ENCODE measurements at places on chromosomes 4 and X. TPM values are rescaled to one million over a fixed set of nuclear protein-coding genes. Genes with fewer than 3 reads are reported as not detected.

The TMSB15A gene
- not detected for total RNA-seq

DNA sequence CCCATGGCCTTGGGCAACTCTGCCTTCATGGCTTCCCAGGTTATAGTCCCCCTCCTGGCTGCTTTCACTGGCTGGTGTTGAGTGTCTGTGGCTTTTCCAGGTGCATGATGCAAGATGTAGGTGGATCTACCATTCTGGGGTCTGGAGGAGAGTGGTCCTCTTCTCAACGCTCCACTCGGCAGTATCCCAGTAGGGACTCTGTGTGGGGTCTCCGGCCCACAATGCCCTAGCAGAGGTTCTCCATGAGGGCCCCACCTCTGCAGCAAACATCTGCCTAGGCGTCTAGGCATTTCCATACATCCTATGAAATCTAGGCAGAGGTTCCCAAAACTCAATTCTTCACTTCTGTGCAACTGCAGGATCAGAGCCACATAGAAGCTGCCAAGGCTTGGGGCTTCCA lies 763.4 kb upstream of the EPHA5 start:
- DNase-seq: no peak

DNA sequence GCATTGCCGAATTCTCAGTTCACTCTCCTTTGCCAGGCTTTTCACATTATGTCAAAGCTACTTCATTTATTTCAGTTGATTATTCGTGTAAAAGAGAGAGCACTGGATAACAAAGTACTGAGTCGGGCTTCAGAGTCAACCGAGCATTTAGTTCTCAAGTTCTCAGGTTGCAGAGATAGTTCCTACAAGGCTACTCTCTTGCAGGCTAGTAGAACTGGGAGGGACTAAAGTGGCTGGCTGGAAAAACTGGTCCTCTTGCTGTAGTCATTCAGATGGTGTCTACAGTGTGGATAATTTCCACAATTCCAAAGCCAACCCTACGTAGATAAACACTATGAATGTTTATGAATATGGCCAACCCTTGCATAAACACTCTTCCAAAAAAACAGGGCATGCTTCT lies 4.6 kb upstream of the CCNG2 start:
- DNase-seq: no peak

The AWAT2 gene
- not detected for total RNA-seq

- no peak for DNase-seq
These were observed 26.3 kb upstream of the ARMCX2 start for GRCh38 chrX:101685923-101686322.

DNA sequence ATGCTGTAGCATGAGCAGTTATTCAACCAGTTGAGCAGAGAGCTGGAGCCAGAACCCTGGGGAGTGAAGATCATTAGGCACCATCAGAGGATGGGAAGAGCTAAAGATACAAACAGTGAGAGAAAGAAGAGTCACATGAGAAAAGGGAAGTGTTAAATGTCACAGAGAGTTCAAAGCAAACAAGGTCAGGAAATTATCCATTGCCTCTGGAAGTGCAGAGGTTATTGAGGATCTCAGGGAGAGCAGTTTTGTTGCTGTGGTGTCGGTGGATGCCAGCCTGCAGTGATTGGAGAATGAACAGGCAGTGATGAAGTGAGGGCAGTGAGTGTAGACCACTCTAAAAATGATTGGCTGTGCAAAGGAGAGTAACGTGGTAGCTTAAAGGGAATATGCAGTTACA lies 17.7 kb downstream of the SPARCL1 start:
- DNase-seq: no peak

The MAGEB2 gene
- not detected for total RNA-seq

GRCh38 chr4:12359420-12359819 lies 930.7 kb upstream of the HS3ST1 start:
- DNase-seq: no peak

DNA sequence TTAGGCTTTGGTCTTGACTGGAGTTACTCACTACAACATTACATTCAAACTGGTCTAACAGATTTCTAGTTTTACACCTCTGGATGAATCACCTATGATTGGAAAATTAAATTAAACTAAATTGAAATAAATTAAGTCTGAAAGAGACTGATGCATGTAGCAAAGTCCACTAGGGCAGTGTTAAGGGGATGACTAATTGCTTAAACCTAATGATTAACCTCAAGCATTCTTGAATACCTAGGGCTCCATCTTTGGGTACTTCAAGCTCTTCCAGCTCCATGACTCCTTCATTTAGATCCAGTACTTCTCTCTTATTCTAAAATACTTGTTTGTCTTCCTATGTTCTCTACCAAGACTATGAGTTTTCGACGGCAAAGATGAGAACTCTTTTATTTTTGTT lies 86.8 kb downstream of the SH2D1A start:
- no peak for DNase-seq

The AGTR2 gene
- total RNA-seq: not detected

The DCAF12L1 gene
- total RNA-seq: not detected

- DNase-seq: no peak
These were observed 108.5 kb downstream of the ADGRA3 start for GRCh38 chr4:22407361-22407760.

DNA sequence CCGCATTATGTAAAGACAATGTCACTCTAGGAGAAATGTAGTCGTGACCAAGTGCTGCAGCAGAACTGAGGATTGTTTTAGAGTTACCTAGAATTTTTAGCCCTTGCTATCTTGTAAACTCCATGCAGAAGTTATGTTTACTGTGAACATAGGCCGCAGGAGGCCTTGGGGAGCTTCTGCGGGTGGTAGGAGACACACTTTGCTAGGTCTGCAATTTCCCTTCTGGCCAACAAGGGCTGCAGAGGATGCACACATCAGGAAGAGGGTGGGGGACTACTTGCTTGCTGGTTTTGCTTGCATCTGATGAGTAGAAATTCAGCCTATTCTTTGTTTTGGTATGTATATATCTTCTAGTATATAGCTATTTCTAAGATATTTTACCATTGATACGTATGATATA lies 23.1 kb downstream of the BANK1 start:
- no peak for DNase-seq

GRCh38 chrX:115067812-115068211 lies 50.4 kb upstream of the IL13RA2 start:
- no peak for DNase-seq

DNA sequence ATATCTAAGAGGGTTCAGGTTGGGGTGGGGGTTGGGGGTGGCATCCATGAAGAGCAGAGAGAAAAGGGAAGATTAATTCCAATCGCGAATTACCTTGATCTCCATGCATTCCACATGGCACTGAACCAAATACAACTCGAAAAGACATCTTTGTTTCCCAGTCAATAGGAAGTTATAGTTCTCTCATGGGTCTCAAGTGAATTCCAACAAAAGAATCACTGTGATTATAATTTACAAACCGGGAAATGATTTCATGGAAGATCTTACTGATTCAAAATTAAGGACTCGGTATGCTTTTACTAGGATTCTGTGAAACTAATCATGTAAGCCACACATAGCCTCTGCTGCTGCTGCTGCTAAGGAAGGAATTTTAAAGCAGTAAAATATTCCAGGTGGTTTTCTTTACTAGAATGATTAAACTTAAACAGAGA lies 26.6 kb upstream of the AMELX start:
- DNase-seq: no peak

GRCh38 chr4:7654550-7655445 lies 220.1 kb upstream of the PSAPL1 start:
- no peak for DNase-seq

The TBX22 gene
- total RNA-seq: not detected

GRCh38 chrX:920234-920799 lies 289.7 kb downstream of the SHOX start:
- no peak for DNase-seq

GRCh38 chr4:184588893-184589292 lies 60.4 kb downstream of the CASP3 start:
- no peak for DNase-seq

- no peak for DNase-seq
These were observed 7.0 kb downstream of the CD38 start for GRCh38 chr4:15784959-15785634.

DNA sequence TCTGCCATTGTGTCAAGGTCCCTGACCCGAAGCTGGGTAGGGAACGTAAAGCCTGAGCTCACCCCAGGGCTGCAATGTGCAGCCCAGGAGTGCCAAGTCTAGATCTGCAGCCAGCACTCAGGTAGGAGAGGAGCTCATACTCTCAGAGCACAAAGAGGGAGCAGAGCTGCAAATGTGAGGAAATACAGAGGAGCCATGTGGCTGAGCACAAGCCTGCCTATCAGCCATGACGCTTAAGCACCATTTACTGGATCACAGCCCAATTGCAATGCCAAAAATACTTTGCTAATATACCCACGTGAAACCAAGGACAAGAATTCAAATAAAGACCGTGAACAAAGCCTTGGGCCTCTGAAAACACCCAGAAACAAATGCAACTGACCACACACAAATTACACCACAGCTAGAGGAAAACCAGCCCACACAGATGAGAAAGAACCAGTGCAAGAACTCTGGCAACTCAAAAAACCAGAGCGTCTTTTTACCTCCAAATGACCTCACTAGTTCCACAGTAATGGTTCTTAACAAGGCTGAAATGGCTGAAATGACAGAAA lies 69.0 kb upstream of the HPF1 start:
- no peak for DNase-seq

The CLDN34 gene
- not detected for total RNA-seq

DNA sequence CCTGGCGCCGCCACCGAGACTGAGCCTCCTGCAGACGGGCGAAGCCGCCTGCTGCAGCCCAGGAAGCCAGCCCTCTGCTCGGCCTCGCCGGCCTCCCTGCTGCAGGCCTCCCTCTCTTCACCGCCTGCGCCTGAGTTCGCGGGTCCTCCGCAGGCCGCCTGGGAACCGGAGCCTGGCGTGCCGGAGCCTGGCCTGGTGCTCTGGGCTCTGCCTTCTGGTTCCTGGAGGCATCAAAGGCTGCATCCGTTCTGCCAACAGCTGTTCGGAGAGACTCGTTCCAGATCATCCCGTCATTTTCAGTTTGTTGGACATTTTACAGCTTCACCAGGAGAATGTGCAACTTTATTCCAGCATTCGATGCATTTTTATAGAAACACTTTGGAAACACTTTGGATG lies 178.0 kb downstream of the DCLK2 start:
- no peak for DNase-seq

The ZCCHC18 gene
- 1.6 TPM for total RNA-seq

The PLXNA3 gene
- 49.3 TPM for total RNA-seq

GRCh38 chr4:120971884-120972283 lies 49.4 kb upstream of the PRDM5 start:
- no peak for DNase-seq

GRCh38 chr4:165085946-165086345 lies 26.7 kb downstream of the TMEM192 start:
- no peak for DNase-seq

The RTL3 gene
- total RNA-seq: not detected

The TAF7L gene
- total RNA-seq: not detected

DNA sequence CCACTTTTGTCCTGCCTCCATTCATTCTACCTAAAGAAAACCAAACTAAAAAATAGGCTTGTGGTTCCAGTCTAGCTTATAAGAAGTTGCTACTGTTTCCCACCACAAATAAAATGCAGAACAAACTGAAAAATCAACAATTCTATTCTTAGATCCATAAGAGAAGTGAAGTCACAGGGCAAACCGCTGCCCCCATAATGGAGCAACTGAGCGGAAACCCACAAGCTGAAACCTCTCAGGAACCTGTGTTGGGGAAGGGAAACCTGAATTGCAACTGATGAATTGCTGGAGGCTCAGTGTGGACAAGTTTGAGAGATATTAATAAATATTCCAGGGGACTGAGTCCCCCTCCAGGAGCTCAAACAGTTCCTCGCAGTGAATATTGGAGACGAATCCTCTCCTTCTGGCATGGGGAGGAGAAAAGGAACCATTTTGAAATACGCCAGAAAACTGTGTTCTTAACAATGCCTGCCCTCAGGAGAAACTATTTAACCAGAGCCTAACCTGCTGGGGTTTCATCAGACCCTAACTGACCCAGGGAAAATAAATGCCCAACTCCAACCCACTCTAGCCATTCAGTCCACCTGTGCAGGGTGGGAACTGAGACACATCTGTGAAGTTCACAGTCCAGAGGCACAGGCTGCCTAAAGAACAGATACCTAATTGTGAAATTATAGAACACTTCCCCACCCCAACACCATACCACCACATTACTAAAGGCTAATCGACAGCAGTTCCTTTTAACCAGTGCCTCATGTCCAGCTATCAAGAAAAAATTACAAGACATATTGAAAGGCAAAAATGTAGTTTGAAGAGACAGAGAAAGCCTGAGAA lies 22.8 kb upstream of the SH3RF1 start:
- DNase-seq: no peak

DNA sequence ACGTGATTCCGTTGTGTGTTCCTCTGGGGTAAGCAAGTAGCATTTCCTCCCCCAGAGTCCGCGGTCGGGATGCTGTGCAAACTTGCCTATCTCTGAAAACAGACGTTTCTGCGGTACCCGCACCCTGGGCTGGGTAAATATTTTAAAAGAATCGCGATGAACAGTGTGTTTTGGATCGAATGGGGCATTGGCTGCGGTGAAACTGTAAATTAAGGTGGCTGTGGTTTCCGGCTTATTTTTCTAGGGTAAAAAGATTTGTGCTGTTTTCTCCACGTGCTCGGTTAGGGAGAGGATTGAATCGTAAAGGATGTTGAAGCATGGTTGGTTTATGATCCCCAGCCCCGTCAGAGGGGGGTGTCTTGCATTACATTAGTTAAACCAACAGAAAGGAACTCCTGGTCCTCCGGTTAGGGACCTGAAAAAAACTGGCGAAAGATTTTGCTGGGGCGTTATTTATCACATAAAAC lies 1.2 kb downstream of the HHIP start:
- peak; percentile 29 for DNase-seq

GRCh38 chrX:68894513-68895340 lies 65.9 kb downstream of the EFNB1 start:
- DNase-seq: peak; percentile 15

GRCh38 chr4:108355902-108356535 lies 187.3 kb upstream of the LEF1 start:
- DNase-seq: no peak

The CT45A1 gene
- total RNA-seq: not detected

The NAT8L gene
- total RNA-seq: 0.10 TPM

- DNase-seq: no peak
These were observed 19.4 kb downstream of the GABRA2 start for GRCh38 chr4:46370531-46370930.

Measured in activated CD4-positive, alpha-beta memory T cell treated with anti-CD3 and anti-CD28 coated beads, Interleukin-2, amount 10 ng/mL, durations not matched to agents 7 days and 5 days (primary cell).